ENCODE measurements at places on chromosomes 7 and 10. TPM values are rescaled to one million over a fixed set of nuclear protein-coding genes. Genes with fewer than 3 reads are reported as not detected.

Gene FKBP6
- total RNA-seq: not detected

Gene STAG3
- total RNA-seq: not detected

Gene SUGCT
- total RNA-seq: 0.77 TPM

Gene GPAM
- 6.6 TPM for total RNA-seq

Gene DYDC2
- total RNA-seq: 0.13 TPM

Gene SLC25A13
- total RNA-seq: 36.6 TPM
